LHCN-M2 (cell line): ENCODE measurements at places on chromosomes 5 and 9.

- peak; percentile 31 for DNase-seq
Measured at GRCh38 chr9:110615498-110615897, 36.0 kb upstream of the SVEP1 start.

DNA sequence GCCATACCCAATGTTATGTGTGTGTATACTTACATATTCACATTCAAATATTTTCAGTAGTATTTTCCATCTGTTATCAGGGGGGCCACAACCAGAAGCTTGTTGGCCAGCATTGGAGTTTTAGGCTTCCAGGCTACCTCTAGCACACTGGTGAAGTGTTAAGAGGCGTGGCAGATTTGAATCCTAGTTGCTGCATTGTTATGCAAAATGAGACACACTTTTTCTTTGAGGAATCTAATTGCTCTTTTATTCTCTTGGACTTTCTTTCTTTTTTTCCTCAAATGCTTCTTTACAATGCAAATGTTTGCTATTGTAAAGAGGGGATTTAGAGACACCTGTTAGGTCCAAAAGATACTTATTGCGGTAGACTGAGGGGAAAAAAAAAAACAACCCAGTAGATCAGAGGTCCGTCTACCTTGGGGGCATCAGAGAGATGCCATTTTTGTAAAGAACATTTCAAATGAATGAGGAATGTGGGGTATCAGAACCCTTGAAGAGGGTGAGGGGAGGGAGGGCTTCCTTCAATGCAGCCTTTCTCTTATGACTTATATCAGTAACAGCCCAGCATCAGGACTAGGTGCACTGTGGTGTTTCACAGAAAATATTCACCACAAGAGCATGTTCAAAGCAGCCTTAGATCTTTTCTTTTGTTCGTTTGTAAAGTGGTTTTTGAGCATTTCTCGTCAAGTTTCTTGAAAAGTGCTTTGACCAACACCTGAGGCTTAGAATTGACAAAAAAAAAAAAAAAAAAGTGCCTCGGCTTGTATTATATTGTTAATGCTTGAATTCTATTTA lies 3.8 kb downstream of the SMARCA2 start:
- no peak for DNase-seq

- no peak for DNase-seq
Measured at GRCh38 chr9:13597427-13597826, 317.9 kb upstream of the MPDZ start.

- DNase-seq: no peak
Measured at GRCh38 chr5:31194892-31195555, 1.5 kb downstream of the CDH6 start.

DNA sequence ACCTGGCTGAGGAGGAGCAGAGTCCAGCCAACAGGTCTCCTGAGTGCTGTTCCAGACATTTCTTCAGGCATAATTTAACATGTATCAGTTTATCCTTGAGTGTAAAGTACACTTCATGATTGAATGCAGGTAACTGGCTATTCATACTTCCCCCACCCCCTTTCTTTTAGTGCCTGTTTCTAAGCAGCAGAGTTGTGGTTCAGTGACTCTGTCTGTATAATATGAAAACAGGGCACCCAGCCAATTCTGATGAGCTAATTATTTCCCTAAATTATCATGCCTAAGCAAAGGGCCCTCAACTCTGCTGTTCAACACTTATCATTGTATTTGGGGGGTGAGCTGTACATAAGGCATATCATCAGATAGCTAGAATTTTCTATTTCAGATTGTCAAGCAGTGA lies 51.9 kb upstream of the ZSWIM6 start:
- peak; percentile 85 for DNase-seq

DNA sequence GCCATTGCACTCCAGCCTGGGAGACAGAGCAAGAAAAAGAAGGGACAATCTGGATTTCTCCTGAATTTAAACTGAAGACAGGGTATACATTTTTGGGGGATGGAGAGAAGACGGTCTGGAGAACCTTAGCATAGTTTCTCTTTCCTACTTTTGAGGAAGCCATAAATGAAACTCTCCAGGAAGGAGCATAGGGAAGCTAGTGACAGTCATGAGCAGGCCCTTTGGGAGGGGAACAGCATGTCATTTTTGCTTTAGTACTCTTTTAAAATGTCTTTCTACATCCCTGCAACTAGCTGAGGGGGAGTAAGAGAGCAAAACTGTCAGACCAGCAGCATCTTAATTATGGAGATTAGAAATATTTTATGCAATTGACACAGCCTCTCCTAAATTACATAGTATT lies 8.2 kb upstream of the SLC44A1 start:
- no peak for DNase-seq

GRCh38 chr9:87022178-87022577 lies 74.9 kb upstream of the GAS1 start:
- no peak for DNase-seq

GRCh38 chr5:178786417-178786816 lies 56.0 kb upstream of the ZNF354A start:
- DNase-seq: no peak

- no peak for DNase-seq
Measured at GRCh38 chr9:86718388-86719049, 228.8 kb downstream of the GAS1 start.

- DNase-seq: no peak
Measured at GRCh38 chr5:109177227-109177626, 232.5 kb downstream of the PJA2 start.

DNA sequence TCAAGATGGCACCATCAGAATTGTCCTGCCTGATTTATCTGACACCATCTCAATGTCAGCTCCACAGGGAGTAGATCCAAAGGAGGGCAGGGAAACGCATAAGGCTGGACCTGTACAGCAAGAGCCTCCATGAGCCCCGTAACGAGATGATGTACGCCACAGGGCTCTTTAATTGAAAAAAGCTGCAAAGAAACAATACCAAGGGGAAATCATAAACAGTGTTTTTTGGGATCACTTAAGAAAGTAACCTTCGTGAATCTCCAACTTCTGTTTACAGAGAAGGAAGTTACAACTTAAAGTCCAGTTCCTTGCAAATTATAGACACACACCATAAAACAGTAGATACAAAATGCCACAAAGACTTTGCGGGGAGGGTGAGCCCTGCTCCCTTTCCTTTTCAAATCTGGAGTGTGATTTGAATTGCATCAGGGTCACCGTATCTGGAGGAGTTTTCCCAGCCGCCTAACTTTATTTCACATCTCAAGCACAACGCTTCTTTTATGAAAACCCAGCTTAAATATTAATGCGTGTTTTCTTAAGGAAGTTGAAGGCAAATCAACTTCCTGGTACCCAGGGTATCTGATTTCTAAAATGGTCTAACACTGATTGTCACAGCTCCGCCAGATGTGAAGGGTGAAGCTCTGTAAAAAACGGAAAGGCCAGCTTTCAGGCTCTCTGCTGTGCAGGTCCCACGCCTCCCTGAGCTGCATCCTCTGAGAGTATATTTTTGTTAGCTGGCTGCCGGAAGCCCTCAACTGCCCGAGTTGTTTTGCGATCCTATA lies 88.9 kb downstream of the EBF1 start:
- no peak for DNase-seq

DNA sequence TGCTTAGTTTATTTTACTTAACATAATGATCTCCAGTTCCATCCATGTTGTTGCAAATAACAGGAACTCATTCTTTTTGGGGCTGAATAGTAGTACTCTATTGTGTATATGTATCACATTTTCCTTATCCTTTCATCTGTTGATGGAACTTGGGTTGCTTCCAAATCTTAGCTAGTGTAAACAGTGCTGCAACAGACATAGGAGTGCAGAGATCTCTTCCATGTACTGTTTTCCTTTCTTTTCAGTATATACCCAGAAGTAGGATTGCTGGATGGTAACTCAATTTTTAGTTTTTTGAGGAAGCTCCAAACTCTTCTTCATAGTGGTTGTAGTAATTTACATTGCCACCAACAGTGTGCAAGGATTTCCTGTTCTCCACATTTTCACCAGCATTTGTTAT lies 138.8 kb upstream of the POC5 start:
- DNase-seq: no peak

DNA sequence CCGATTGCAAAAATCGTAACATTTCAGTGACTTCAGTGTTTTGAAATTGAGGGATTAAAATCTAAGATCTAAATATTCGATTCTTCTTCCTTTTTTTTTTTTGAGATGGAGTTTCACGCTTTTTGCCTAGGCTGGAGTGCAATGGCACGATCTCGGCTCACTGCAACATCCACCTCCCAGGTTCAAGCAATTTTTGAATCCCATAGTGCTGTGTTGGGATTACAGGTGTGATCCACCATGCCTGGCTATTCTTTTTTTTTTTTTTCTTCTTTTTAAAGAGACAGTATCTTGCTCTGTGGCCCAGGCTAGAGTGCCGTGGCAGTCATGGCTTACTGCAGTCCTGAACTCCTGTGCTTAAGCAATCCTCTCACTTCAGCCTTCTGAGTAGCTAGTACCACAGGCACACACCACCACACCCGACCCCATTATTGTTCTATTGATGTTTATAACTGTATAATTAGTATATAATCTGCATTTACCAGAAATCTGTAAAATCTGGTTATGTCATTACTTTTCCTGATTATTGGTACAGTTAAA lies 42.7 kb downstream of the NSD1 start:
- DNase-seq: no peak

GRCh38 chr5:170785416-170785815 lies 1.9 kb downstream of the GABRP start:
- DNase-seq: no peak

- peak; percentile 44 for DNase-seq
Measured at GRCh38 chr5:130138406-130139045, 234.3 kb downstream of the CHSY3 start.

DNA sequence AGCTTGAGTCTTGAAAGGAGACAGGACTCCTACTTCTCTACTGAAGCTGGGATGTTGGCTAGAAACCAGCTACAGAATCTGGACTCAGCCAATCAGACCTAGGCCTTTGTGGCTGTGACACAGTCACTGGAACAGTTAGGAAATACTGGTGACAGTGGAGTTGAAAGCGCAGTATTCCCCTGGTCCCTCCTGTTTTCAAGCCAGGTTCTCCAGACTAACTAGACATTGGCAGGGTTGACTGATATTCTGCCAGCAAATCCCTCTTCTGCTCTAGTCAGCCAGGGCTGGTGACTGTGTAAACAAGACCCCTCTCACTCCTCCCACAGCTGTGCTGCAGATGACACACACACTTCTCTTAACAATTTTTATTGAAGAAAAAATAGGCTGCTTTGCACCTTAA lies 8.7 kb downstream of the SHROOM1 start:
- no peak for DNase-seq

DNA sequence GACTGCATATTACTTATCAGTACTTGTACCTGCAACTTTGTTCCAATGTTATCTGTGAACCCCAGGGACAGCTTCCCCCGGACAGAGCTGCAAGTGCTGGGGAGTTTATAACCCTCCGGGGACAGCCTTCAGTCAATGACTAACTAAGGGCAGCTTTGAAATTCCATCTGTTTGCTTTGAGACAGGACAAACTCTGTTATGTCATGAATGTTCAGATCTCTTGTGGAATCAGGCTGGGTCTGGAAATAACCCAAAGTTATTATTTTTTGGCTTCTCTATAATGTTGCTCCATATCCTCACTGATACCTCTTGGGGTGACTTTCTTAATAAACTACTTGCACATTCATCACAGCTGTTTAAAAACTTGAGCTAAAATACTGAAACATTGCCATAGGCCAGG lies 617.5 kb upstream of the TLE4 start:
- DNase-seq: peak; percentile 47

- DNase-seq: peak; percentile 76
Measured at GRCh38 chr9:111949919-111950318, 53.3 kb downstream of the UGCG start.

- DNase-seq: no peak
Measured at GRCh38 chr9:27520986-27521385, 3.1 kb upstream of the IFNK start.

- no peak for DNase-seq
Measured at GRCh38 chr5:145588113-145588512, 247.0 kb downstream of the PRELID2 start.

- no peak for DNase-seq
Measured at GRCh38 chr5:67283275-67283987, 86.8 kb upstream of the CD180 start.

DNA sequence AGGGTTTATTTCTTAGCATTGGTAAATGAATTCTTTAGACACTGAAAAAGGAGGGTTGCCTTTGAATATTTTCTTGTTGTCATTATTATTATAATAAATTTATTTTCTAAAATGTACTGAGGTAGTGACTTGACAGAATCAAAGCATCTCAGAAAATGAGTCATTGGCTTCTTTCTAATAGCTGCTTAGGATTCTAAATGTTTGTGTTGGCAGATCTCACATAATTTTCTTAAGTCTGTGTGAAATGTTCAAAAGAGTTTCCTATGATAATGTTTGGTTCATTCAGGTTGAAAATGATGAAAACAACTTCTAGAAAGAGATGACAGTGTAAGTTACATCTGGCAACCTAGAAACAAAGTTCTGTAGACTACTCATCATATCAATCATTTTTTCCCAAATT lies 69.7 kb downstream of the SH3GL2 start:
- DNase-seq: no peak

DNA sequence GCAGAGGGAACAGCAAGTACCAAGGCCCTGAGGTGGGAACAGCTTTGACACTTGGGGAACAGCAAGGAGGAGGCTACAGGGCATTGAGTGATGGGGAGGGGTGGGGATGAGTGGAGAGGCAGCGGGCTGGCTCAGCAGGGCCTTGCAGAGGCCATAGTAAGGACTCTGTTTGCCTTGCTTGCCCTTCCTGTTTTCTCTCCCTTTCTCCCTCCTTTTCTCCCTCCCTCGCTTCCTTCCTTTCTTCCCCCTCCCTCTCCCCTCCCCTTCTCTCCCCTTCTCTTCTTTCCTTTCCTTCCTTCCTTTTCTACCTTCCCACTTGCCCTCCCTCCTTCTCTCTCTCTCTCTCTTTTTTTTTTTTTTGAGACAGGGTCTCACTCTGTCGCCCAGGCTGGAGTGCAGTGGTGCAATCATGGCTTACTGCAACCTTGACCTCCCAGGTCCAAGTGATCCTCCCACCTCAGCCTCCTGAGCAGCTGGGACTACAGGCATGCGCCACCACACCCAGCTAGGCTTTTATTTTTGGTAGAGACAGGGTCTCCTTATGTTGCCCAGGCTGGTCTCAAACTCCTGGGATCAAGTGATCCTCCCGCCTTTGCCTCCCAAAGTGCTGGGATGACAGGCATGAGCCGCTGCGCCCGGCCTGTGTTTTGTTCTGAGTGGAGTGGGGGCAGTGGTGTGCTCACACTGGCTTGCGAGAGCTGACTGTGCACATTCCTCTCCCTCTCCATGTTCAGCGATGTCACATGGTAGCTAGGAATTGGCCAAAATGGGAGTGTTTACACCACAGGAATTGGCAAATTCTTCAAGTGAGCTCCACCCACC lies 17.1 kb downstream of the IER5L start:
- peak; percentile 41 for DNase-seq

GRCh38 chr9:105510024-105510423 lies 47.9 kb upstream of the FKTN start:
- DNase-seq: peak; percentile 82

DNA sequence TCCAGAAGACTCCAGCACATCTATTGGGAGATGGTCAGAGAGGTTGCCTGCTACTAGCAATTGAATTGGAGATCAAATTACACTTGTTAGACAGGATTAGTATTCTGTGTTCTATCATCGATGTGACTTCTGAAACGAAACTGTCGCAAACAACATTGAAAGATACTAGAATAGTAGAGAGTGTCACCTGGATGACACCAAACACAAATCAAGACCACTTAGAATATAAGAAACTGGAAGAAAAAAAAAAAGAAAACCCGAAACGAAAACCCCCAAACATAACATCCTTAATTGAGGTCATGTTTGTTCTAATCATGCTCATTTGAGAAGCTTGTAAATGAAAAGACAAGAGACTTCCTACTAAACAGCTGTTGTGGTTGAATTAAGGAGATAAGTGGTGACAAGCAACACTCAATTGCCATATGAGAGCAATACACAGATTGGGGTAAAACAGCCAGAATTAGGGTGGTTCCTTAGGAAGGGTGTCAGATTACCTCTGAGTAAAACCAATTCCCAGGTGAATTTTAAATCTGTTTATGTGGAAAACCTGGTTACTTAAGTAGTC lies 97.6 kb downstream of the BASP1 start:
- DNase-seq: peak; percentile 74
